ENCODE measurements at places on chromosomes 5 and 9.

GRCh38 chr5:66010476-66010875, 84.1 kb downstream of the ERBIN start:
- no peak for DNase-seq

- DNase-seq: no peak
Observed at GRCh38 chr9:101387871-101388506, 3.2 kb upstream of the BAAT start.

GRCh38 chr9:131982102-131982501, 97.6 kb downstream of the MED27 start:
- no peak for DNase-seq

GRCh38 chr5:84411832-84412605, 27.3 kb upstream of the EDIL3 start:
- DNase-seq: no peak

GRCh38 chr9:88390371-88390990, 2.2 kb downstream of the SPIN1 start:
- DNase-seq: no peak

DNA sequence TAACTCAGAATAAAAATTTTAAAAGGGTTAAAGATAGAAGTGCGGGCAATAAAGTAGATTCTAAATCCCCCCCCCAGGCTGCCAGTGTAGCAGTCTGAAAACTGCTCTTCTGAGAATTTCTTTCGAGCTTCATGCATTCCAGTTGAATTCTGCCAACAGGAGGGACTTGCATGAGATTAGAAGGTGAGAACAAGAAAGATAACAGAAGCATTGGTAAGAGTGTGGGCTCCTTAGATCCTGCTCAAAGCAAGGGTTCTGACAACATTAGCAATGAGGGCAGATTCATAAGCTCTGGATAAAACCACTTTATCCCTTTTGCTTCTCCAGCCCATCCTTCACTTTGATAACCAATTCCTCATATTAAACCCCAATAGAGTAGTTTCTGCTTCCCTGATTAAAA, 235.9 kb upstream of the CDH6 start:
- DNase-seq: no peak

GRCh38 chr5:149969181-149969930, 8.8 kb downstream of the SLC26A2 start:
- no peak for DNase-seq

GRCh38 chr5:125575891-125576505, 829.6 kb upstream of the ZNF608 start:
- DNase-seq: no peak

DNA sequence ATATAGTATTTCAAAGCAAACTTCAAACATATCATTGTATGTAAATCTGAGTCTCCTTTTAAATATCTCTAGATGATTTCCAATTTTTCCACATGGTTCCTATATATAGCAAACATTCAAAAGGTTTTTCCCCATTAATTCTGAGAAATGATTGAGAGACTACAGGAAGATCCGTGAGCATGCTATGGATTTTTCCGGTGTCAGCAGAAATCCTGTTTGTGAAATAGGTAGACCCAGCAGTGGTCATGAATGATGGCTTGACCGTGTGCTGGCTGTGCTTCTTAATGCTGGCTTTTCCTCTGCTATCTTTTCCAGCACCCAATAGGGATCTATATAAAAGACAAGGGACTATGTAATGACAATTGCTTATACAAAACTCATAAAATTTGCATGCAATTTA, 485.3 kb downstream of the PSAT1 start:
- no peak for DNase-seq

DNA sequence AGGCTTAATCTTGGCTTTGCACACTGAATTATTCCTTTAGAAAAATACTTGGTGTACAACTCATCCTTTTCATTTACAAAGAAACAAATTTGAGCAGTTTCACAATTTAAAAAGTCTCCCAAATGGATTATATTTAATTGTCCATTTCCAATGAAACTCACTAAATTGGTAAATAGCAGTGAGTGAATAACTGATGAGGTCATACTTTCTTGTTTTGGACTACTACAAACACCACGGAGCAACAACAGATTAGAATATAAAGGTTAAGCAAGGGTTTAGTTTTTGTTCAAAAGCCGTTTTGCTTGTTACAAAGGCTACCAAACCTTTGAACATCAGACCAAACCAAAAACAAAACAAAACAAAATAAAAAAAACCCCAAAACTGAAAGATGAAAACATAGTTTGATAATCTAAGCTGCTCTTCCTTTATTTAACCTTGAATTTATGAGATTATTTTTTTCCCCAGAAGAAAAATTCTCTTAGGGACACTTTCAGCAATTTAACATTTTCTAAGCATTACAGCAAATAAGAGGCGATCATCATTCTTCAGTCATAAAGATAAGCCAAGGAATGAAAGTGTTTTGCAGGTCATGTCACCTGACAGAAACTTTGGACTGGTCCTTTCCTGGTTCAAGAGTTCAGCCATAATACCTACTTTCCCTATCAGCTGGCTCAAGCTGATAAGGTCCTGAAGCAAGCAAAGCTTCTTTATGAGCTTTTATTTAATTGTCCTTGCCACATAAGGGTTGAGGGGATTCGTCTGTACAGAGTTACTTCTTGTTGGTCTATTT, 99.7 kb upstream of the CDKN2B start:
- DNase-seq: no peak

- DNase-seq: no peak
Observed at GRCh38 chr5:9787861-9788600, 157.9 kb upstream of the TAS2R1 start.

GRCh38 chr5:76535577-76535976, 87.6 kb downstream of the F2RL2 start:
- no peak for DNase-seq

- no peak for DNase-seq
Observed at GRCh38 chr9:84340535-84340934, at the start of gene SLC28A3. Gene SLC28A3, minus strand, starts transcription at chr9:84340758. Its CDS starts 125 bp downstream, at chr9:84340633.

- DNase-seq: no peak
Observed at GRCh38 chr5:113059232-113060040, 82.8 kb downstream of the DCP2 start.

DNA sequence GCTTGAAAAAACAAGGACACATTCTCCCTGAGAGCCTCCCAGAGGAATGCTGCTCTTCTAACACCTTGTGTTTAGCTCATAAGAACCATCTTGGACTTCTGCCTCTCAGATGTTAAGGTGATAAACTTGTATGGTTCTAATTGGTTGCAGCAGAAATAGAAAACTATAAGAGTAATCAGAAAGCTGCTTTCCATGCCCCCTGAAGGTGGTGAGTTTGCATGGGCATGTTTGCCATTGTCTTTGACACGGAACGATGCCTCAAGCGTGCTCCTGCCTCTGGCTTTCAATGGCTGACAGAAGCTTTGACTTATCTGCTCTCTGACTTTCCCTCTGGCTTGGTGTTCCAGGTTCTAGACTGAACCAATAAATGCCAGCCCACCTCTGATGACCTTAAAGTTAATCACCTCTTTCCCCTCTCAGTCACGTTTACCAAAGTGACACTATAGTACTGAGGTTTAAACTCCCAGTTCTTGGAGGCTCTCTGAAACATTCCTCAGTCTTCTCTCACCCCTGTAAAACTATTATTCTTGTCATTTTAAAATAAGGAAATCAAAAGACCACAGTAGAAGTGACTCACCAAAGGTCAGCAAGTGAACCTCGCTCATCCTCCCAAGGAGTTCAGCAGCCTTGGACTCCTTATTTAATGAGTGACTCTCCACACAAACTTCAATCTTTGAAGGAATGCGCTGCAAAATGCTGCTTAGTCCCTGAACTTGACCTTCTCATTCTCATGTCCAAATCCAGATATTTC, 103.6 kb downstream of the PIK3R1 start:
- no peak for DNase-seq

GRCh38 chr9:96025995-96026602, 150.6 kb downstream of the ERCC6L2 start:
- no peak for DNase-seq

DNA sequence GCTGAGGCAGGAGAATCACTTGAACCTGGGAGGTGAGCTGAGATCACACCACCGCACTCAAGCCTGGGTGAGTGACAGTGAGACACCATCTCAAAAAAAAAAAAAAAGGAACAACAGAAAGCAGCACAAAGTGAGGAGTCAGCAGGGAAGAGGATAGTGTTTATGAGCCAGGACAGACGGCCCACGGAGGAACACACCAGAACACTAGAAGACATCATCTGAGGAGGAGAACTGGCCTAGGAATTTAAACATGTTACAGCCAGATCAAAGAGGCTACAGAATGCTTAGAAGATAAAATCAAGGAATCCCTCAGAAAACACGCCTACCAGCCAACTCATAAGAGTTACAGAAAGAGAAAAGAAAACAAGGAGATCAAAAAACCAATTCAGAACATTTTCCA, 12.2 kb downstream of the UBAC1 start:
- DNase-seq: no peak

DNA sequence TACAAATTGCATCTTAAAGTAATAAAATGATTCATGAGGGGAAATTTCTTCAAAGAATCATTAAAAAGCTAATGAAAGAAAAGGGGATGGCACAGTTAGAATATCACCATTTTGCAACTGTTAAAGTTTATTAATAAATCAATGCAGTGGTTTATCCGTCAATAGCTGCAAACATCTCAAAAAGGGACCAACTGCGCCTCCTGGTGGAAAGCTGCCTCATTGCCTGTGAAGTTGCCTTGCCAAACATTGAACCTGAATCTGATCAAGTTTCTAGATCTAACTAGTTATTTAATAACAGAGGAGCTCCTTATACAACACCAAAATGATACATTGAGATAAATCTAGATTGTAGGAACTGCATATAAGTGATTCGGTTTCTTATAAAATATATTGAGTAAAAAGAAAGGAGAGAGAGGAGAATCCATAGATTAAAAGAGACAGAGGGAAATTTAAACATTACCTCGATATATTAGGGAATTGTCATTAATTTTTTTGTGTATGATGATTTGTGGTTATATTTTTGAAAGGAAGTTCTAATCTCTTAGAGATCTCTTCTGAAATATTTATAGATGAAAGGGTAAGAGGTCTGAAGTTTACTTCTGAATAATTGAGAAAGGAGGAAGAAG, 6.9 kb upstream of the NDUFB6 start:
- peak; percentile 13 for DNase-seq

- DNase-seq: no peak
Observed at GRCh38 chr5:111734013-111734412, 23.0 kb downstream of the NREP start.

DNA sequence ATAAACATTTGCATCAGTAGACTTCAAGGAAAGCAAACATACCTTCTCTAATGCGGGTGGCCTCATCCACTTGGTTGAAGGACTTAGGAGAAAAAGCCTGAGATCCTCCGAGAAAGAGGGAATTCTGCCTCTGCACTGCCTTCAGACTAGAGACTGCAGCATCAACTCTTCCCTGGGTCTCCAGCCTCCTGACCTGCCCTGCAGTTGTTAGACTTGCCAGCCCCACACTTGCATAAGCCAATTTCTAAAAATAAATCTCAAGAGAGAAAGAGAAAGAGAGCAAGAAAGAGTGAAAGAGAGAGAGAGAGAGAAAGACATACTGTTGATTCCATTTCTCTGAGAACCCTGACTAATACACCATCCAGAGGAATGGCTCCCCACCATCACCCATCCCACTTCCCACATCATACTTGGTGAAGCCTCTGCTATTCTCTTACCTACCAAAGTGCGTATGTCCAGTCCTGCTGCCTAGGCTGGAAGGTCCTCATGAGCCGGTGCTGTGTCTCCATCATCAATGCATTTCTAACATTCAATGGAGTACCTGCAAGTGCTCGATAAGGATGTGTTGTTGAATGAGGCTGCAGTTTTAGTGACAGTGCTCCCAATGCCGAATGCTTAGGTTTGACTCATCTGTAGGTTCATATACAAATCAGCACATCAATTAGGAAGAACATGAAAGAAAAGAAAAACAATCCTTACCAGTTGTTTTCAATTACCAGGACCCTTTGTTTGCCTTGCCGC, 35.1 kb downstream of the ZNF622 start:
- no peak for DNase-seq

DNA sequence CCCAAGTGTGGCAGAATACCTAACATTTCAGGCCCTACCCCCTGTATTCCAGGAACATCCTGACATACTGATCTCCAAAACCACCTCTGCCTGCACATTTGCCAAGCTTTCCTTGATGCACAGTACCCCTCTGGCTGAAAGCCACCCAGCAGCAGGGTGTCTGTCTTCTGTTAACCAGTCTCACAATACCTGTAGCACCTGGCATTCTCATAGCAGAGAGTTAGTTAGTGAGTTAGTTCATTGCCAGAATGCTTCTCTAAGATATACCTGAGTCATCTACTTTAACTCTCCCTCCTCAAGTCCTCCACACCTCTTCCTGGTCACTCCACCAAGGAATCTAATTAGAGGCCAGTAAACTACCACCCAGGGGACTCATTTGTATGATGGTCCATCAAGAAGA, 46.1 kb upstream of the IL7R start:
- DNase-seq: no peak

DNA sequence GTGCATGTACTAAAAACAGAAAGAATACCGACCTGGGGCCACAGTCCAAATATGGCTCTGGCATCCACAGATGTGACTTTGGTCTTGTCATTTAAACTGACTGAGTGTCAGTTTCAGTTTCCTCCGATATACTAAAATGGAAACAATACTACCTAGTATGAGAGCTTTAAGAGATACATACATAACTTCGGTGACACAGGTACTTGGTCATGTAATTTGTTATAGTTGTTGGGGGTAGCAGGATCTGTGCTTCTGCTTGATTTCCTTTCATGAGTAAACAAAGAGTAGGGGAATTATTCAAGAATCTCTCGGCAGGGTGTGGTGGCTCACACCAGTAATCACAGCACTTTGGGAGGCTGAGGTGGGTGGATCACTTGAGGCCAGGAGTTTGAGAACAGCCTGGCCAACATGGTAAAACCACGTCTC, 32.1 kb downstream of the MTMR12 start:
- peak; percentile 24 for DNase-seq

DNA sequence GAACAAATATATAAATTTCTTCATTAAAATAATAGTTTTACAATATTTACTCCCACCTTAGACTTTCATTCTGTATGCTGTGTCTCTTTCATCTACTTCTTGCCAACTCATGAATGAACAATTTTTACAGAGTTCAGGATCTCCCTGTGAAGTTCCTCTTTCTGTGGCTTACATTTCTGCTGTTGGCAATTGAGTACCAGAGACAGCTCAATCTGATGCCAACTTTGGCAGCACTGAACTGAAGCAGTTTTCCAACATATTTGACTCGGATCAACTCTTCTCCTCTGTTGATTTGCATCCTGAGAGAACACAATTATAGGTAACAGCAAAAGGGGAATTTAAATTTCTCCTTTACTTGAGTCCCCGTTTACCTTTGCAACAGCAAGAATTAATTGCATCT, 1262.2 kb downstream of the EFNA5 start:
- peak; percentile 1 for DNase-seq

DNA sequence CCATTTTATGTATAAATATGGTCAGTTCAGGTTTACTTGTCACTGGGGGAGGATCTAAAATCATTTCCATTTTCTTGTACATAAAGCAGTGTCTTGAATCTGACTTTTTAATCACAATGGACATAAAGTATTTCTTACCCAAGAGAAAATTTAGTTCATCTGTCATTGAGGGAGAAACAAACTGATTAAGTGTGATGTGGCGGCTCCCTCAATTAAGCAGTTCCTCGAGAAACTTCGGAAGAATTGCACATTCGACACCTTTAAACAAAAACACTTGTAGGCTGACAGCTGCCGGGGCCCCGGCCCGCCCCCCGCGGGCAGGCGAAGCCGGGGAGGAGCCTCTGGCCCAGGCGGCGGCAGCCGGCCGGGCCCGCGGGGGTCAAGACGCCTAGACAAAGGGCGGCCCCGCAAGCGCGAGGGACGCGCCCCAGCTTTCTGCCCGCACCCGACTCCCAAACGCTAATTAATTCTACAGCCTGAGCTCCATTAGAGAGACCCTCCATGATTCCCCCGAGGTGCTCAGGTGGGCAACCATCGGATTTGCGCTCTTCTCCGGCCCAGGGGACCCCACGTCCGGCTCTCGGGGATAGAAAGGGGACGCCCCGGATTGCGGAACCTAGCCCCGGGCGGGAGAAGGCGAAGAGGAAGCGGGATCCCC, 750 bp downstream of the TRIM36 start:
- peak; percentile 47 for DNase-seq

All from MV-4-11 (cell line).